ENCODE measurements at places on chromosomes 1 and 21. TPM values are rescaled to one million over a fixed set of nuclear protein-coding genes. Genes with fewer than 3 reads are reported as not detected.
A peak's percentile ranks its signal among the peaks of the same experiment; 100 is the strongest.

- DNase-seq, result no peak
Measured at GRCh38 chr1:197519741-197520334, 251.8 kb downstream of the CRB1 start.

- no peak for DNase-seq
Measured at GRCh38 chr21:23887725-23888306, 1719.5 kb downstream of the MRPL39 start.

GRCh38 chr1:3593745-3594144, 17.6 kb downstream of the MEGF6 start:
- DNase-seq, result no peak

DNA sequence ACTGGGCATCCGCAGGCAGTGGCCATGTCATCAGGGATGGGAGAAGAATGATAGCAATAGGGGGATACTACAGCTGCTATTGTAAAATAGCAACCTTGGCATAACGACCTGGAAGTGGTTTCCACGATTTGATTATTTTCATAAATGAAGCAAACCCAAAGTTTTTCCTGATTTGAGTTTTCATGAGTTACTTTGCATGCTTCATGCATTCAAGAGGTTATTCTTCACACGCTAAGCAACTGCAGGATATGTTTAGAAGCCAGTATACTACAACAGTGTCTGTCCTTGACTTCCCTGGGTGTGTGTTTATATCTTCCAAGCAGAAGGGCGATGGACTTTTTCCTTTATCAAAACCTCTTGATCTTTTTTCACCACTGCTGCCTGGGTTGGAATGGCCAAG, 281.1 kb upstream of the DUSP10 start:
- no peak for DNase-seq

DNA sequence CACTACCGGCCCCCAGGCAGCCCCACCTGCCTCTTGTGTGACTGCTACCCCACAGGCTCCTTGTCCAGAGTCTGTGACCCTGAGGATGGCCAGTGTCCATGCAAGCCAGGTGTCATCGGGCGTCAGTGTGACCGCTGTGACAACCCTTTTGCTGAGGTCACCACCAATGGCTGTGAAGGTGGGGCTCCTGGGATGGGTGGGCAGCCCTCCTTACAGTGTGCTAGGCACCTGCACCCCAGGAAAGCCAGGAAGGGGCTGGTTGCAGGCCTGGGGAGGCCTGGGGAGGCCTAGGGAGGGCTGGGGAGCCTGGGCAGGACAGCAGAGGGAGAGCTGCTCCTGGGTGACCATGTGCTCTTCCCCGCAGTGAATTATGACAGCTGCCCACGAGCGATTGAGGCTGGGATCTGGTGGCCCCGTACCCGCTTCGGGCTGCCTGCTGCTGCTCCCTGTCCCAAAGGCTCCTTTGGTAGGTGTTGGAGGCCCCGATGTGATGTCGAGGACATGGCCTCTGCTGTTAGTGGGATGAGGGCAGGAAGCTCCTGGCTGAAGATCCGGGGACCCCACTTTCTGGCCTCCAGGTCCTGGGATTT, 16.5 kb downstream of the CELSR2 start:
- no peak for DNase-seq

GRCh38 chr1:180218806-180219765, 11.0 kb upstream of the LHX4 start:
- no peak for DNase-seq

- DNase-seq, result no peak
Measured at GRCh38 chr1:74485622-74486021, 26.8 kb downstream of the LRRC53 start.

GRCh38 chr1:97331165-97331564, 589.7 kb downstream of the DPYD start:
- no peak for DNase-seq

- no peak for DNase-seq
Measured at GRCh38 chr1:116228511-116228910, 117.3 kb downstream of the MAB21L3 start.

- DNase-seq, result peak; percentile 67
Measured at GRCh38 chr1:66331658-66332547, 202.1 kb upstream of the SGIP1 start.

GRCh38 chr1:17847111-17847510, 92.0 kb downstream of the ACTL8 start:
- no peak for DNase-seq

Gene AMY2A
- not detected for total RNA-seq

Gene MPL
- 0.73 TPM for total RNA-seq

Gene S100A7
- not detected for total RNA-seq

Gene RIMKLA
- 1.3 TPM for total RNA-seq

Gene IFI6
- 426 TPM for total RNA-seq
